ENCODE measurements at places on chromosomes 2 and 18. TPM values are rescaled to one million over a fixed set of nuclear protein-coding genes. Genes with fewer than 3 reads are reported as not detected.

The ROCK2 gene
- total RNA-seq = 40.2 TPM

GRCh38 chr2:175743011-175743410 is 259.1 kb downstream of the LNPK start:
- DNase-seq = no peak

DNA sequence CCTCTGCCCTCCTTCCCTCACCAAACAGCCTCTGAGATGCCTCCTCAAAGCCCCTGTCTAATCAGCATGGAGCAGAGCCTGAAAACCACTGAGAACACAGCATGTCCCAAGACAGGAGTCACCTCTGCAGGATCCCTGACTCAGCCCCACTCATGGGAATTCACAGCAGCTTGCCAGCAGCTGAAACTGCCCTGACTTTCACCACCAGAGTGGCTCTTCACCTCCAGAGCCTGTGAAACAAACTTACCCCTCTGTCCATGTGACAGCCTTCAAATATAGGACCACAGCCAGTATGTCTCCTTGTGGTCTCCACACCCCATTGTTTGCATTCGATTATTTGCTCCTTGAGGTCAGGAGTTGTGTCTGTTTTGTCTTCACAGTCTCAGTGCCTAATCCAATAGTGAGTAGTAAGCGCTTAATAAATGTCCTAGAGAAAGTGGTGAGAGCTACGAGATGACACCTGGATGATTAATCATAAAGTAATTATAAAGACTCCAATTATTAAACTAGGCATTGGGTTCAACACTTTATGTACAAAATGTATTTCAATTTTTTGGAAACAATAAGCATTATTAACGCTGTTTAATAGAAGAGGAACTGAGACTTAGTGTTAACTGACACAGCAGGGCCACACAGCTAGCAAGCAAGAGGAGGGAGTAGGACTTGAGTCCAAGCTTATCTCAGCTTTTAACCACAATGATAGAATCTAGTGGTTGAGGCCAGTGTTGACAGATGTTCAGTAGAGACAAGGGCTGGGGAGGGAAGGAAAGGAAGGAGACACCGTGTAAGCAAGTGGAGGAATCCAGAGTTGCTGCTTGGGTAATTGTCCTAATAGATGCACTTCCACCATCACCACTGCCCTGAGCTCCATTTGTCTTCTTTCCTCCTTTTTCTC is 358.7 kb upstream of the TNP1 start:
- DNase-seq = no peak

The CXCR4 gene
- total RNA-seq = 19.7 TPM

DNA sequence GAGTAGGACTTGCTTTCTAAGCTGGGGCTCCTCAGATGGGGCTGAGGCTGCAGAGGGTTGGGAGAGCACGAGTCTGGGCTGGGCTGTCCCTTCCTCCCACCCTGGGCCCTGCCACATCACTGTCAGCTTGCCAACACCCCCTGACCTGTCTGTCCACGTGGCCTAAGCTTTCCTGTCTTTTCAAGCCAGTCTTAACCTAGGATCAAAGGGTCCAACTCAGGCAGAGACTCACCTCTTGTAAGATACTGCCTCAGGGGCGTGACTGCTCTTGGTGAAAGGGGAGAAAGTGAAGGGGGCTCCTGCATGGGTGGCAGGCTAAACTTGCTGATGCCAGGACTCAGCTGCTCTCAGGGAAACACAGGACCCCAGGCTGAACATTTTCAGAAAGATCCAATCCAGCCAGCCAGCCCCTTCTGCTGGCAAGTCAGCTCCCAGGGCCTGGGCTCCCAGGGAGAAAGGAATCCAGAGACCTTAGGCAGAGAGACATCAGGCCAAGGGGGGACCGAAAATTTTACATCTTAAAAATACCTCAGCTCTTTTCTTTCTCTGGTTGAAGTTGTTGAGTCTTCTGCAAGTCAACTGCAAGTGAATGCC is 144.2 kb upstream of the ID2 start:
- DNase-seq = no peak

GRCh38 chr2:86176597-86176996 is 18.7 kb downstream of the IMMT start:
- DNase-seq = no peak

- no peak for DNase-seq
Measured at GRCh38 chr2:66306483-66306882, 128.4 kb upstream of the MEIS1 start.

DNA sequence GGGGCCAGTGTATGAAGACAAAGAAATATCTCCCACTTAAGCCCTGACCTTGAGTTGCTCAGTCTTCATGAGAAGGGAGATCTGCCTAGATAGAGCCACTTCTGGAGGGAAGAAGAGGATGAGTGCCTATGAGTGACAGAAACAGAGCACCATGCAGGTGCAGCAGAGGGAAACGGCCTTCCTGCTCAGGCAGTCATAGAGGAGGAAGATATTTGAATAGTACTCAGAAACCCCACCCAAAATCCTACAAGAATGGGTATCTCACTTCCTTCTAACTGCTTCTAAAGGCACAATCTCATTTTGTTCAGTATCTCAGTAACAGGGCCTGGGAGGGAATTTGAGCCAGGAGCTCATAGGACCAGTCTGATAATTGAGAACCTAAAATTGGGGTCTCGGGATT is 339.3 kb downstream of the ALK start:
- DNase-seq = no peak

DNA sequence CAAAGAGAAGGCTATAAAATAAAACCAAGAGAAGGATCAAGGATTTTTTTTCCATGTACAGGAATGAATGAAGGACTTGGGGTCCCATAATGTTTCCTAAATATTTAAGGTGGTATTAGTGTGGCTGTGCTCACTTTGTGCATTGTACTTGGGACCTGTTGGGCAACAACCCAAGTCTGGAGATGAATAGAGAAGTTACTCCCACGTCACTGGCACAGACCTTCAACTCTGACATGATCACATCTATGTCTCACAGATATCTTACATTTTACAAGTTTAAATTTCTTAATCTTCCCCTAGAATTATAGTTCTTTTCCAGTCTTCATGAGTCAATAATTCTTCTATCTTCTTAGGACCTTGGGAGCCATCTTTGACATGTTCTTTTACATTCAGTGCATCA is 133.4 kb downstream of the PLCL1 start:
- no peak for DNase-seq

The DAPL1 gene
- not detected for total RNA-seq

The ADAM23 gene
- total RNA-seq = 2.6 TPM

GRCh38 chr2:39435741-39436591 is 1.1 kb downstream of the MAP4K3 start:
- no peak for DNase-seq

Measured in stomach (tissue), 19 donors.